ENCODE measurements at places on chromosomes 5 and 9.

GRCh38 chr9:133897675-133898074 is 94.4 kb downstream of the VAV2 start:
- DNase-seq: no peak

GRCh38 chr5:77867194-77867691 is 91.1 kb upstream of the TBCA start:
- DNase-seq: no peak

- DNase-seq: no peak
Measured at GRCh38 chr5:73858776-73859175, 232.8 kb downstream of the ARHGEF28 start.

GRCh38 chr5:110070836-110071235 is 381.1 kb downstream of the MAN2A1 start:
- no peak for DNase-seq

DNA sequence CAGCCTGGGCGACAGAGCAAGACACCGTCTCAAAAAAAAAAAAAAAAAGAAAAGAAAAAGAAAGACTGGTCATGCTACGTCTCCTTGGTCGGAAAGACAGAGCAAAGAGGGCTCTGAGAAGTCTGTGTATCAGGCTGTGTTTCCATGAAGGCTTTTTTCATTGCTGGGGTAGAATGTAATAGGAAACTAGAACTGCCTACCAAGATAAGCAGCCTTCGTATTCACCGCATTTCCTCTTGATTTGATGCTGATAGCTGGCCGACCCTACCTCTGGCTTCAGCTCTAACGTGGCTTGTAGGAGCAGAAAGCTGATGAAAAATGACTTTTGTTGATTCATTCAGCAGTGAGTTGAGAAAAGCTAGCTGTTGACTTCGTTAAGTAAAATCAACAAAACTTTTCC is 17.4 kb downstream of the SLC1A3 start:
- no peak for DNase-seq

- no peak for DNase-seq
Measured at GRCh38 chr5:73160239-73160671, 12.7 kb upstream of the TMEM174 start.

DNA sequence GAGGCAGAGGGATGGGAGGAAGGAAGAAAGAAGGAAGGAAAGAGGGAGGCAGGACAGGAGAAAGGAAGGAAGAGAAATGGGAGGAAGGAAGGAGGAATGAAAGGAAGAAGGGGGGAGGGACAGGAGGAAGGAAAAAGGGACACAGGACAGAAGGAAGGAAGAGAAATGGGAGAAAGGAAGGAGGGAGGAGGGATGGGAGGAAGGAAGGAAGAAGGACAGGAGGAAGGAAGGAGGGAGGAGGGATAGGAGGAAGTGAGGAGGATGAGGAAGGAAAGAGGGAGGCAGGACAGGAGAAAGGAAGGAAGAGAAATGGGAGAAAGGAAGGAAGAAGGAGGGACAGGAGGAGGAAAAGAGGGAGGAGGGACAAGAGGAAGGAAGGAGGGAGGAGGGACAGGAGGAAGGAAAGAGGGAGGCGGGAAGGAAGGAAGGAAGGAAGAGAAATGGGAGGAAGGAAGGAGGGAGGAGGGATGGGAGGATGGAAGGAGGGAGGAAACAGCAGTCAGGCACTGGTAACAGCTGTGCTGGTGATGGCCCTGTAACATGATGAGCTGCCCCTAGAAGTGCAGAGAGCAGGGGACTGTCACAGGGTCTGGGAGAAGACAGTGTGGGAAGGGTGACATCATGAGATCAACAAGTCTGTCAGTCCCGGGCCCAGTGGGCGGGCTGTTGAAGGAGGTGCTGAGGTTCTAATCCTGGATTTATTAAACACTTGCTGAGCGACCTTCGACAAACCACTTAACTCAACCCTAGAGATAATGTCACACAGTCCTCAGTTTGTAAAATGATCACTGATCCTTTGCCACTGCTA is 10.7 kb upstream of the IRX1 start:
- DNase-seq: no peak

DNA sequence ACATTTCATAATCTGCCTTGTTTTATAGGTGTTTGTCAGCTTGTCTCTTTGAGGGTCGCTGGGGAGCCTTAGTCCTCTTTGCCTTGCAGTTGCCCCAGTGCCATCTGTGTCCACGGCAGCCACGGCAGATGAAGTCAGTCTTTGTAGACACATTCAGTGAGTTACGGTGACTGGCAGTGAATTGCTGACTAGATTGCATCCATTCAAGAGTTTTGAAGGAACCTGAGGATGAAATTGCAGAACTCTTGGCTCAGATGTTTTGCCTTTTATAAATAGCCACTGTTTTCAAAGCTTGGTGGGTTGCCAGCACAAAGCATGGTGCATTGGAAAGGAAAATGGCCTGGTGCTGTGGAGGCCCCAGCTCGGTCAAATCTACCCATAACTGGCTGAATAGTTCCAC is 125.6 kb downstream of the TRIO start:
- DNase-seq: no peak

- DNase-seq: no peak
Measured at GRCh38 chr5:72366324-72366976, 46.3 kb downstream of the PTCD2 start.

DNA sequence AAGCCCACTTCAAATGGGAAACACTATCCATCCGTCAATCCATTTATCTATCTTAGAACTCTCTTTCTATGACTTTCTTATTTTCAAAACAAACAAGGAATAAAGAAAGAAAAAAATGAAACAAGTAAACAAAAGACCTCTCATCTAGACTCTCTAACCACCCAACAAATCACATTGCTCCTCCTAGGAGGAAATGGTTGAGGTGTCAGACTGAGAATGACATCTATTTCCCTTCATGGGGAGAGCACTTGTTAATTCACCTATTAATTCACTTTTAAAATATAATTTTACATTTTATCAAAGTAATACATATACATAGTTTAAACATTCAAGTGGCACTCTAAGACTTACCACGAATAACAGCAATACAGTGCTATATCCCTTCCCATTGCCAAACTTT is 2.4 kb upstream of the IL31RA start:
- DNase-seq: no peak

- no peak for DNase-seq
Measured at GRCh38 chr5:65026816-65027548, 258.3 kb downstream of the CWC27 start.

- no peak for DNase-seq
Measured at GRCh38 chr5:33468775-33469435, 28.1 kb downstream of the TARS1 start.

DNA sequence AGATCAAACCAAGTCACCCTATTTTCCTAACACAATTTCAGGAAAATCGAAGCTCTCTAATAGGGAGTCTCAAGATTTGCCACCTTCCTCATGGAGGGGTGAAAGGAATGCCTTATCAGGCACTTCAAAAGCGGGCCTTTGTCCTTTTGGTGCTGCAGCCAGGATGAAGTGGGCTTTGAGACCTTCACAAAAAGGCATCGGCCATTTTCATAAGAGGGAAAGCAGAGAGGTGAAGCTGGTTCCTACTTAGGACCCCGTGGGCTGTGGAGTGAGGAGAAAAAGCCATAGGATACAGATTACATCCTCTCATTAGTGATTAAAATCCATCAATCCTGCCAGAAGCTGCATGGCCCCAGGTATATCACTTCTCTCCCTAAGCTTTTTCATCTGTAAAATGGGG is 859 bp downstream of the CDKN2AIPNL start:
- DNase-seq: no peak

DNA sequence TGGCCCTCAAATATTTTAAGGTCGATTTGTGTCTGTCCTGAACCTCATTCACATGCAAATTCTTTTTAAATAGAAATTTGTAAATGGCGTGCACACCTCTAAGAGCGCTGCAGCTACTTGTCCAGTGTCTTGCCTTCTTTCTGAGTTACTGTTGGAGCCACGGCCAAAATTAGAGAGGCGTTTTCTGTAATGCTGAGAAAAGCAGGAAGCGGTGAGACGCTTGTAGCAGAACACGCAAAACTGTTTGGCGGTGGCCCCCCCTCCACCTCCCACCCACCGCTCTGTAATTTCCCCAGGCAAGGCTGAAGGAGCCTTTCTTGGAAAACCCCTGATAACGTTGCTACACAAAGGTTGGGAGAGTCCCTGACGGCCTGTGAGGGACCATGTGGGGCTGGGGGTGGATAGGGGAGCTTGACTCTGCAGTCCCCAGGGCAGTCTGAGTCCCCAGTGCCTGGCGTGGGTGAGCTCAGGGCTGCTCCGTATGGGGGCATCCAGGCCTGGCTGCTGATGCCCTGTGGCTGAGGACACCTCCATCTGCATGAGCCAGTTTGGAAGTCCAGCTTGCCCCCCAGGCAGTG is 96.5 kb downstream of the GADD45G start:
- no peak for DNase-seq

DNA sequence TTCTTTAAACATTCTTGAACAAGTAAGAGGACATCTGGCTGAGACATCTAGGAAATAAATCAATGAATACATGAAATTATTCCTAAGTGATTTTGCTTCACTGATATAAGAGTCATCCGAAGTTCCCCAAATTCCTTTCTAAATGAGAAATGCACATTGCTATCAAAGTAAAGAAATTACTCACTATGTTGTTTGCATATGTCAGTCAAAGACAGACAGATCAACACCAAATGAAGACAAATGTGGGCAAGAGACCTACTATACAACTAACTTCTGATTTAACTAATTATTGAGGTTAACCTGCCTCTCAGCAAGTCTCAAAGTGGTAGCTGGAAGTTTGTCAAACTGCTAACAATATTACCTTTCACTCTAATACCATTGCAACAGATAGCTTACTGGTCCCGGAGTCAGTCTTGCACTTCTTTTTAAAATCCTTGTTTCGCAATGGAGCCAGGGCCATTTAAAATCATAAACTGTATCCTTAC is 13.2 kb downstream of the TUT7 start:
- DNase-seq: no peak
